ENCODE measurements at places on chromosomes 4 and X. TPM values are rescaled to one million over a fixed set of nuclear protein-coding genes. Genes with fewer than 3 reads are reported as not detected.

Gene CLTRN
- 0.42 TPM for total RNA-seq

Gene SPANXN3
- not detected for total RNA-seq

Gene UCP1
- not detected for total RNA-seq

Gene HS6ST2
- total RNA-seq = 0.19 TPM

Gene TXK
- total RNA-seq = 6.4 TPM

Gene ASIC5
- not detected for total RNA-seq

Gene CHIC1
- 5.8 TPM for total RNA-seq

Gene ZNF185
- total RNA-seq = 0.75 TPM

Gene ZCCHC4
- total RNA-seq = 15.3 TPM

Gene SCML2
- 3.6 TPM for total RNA-seq

Gene AWAT2
- not detected for total RNA-seq

Gene SSX4B
- total RNA-seq = not detected

Gene PWWP3B
- not detected for total RNA-seq

Gene CYSLTR1
- 0.34 TPM for total RNA-seq

Gene GPR34
- 1.0 TPM for total RNA-seq

Gene EMCN
- total RNA-seq = not detected

Gene LDOC1
- 1.2 TPM for total RNA-seq

Gene CXorf38
- 15.9 TPM for total RNA-seq

Gene PABPC4L
- not detected for total RNA-seq

Gene ARAF
- 75.9 TPM for total RNA-seq

Gene MEPE
- total RNA-seq = not detected

Gene MTMR8
- 3.9 TPM for total RNA-seq

Gene TMEM156
- total RNA-seq = 10.7 TPM

Gene SLC39A8
- 84.1 TPM for total RNA-seq

Gene ELOVL6
- 11.8 TPM for total RNA-seq

Gene SHROOM2
- total RNA-seq = not detected

Gene CPZ
- not detected for total RNA-seq

Gene DUX4
- total RNA-seq = not detected

Gene MAGEC2
- not detected for total RNA-seq

Gene ARX
- total RNA-seq = not detected

Gene GPC3
- total RNA-seq = not detected

Gene TCEAL6
- not detected for total RNA-seq

Gene PAGE1
- not detected for total RNA-seq

Gene SOX3
- not detected for total RNA-seq

Gene UGT2B28
- not detected for total RNA-seq

Gene ELF4
- total RNA-seq = 21.4 TPM

Gene ODAPH
- not detected for total RNA-seq

Gene XK
- total RNA-seq = 0.13 TPM

Gene NXF2B
- total RNA-seq = not detected

Gene CPE
- not detected for total RNA-seq

Gene ERAS
- not detected for total RNA-seq

Gene IBSP
- total RNA-seq = not detected

Gene NOX1
- not detected for total RNA-seq

Gene OTUD6A
- not detected for total RNA-seq

Gene F11
- not detected for total RNA-seq

Gene VCX3A
- total RNA-seq = not detected

Gene UGT2B7
- not detected for total RNA-seq

Gene ARSD
- total RNA-seq = 1.3 TPM

Gene PPM1K
- 42.3 TPM for total RNA-seq
